ENCODE measurements at places on chromosomes 7 and 10.

- no peak for DNase-seq
Observed at GRCh38 chr7:87202705-87203104, 16.8 kb downstream of the TMEM243 start.

DNA sequence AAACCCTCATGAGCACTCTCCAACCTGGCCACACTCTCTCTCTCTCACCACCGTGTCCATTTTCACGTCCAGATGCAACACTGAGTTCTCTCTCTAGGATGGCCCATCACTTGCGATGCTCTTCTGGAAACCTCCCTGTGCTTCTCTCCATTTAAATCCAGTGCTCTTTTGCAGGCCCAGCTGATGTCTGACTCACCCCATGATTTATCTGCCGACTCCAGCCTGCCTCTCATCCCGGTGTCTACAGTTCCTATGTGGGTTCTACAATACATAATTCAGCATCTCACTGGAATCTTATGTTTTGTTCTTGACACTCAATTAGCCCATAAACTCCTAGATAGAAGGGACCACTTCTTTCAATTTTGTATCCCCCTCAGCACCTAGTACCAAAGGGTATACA is 5.0 kb downstream of the TPK1 start:
- no peak for DNase-seq

DNA sequence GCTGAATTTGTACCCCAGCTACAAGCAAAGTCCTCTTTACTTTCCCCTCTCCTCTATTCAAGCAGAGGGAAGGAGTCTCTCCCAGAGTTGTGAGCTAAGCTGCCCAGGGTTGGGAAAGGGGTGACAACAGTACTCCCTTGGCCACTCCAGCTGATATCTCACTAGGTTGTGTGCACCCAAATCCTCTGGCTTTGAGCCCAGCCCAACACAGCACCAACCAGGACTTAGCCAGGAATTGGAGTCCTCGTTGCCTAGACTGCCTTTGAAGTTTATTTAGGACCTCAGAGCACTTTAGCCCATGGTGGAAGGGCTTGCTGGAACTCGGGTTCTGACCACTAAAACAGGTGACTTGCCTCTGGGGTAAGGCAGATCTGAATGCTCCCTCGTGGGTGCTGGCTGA is 35.7 kb upstream of the DYNC1I1 start:
- DNase-seq: no peak

DNA sequence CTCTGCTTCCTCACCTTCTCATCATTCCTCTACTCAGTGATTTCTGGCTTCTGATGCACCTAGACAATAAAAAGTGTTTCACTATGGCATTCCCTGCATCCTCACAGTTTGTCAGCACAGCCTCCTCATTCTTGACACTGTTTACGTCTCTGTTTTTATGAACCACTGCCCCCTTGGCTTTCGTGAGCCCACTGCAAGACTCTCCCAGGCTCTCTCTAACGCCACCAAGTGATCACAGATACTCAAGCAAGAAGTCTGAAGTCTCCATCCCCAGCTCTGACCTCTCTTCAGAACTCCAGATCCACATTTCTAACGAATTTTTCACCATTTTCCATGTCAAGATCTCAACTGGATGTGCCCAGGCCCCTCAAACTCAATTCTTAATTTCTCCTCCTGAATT is 8.9 kb downstream of the SLC16A9 start:
- no peak for DNase-seq

GRCh38 chr7:104288137-104288536 is 40.3 kb upstream of the LHFPL3 start:
- DNase-seq: no peak

Data from GM13976 (cell line).